ENCODE measurements at places on chromosomes 1 and 21.

DNA sequence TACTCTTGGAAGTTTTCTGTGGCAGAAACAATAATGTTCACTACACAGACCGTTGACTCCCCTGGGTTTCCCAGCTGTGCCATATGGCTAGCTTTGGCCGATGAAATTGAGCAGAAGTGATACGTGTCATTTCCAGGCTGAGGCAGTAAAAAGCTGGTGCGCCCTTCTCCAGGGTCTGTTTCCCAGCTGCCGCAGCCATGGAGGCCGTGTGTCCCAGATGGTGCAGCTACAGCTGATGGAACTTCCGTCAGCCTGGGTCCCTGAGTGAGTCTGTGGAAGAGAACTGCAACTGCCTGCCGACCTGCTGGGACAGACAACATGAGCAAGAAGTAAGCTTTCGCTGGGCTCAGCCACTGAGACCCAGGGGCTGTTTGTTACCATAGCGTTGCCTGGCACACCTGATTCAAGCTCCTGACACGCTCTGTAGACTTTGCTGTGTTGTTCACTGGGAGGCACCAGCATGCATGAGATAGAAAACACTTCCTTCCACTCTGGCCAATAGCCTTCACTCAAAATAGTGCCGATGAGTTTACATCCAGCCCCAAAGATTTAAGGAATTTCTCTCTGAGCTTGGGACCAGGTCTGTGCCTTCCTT is 116.3 kb upstream of the SLC25A33 start:
- DNase-seq: no peak

DNA sequence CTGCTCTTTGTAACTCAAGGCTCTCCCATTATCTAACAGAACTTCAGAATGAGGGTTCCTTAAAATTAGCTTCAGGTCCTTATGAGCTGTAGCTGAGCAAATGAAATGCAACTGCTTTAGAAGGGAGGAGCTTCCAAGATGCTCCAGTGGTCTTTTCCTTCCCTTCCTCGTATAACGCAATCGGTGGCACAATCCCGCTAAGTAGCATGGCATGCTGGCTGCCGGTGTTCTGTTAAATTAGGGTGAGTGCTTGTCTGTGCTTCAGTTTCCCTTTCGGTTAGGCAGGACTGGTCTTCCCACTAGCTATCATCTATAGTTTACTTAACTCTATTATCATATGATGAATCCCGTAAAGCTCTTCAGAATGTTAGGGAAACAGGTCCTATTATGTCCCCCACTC is 917 bp downstream of the KIAA0040 start:
- DNase-seq: no peak

GRCh38 chr1:23593556-23594148 is 34.4 kb upstream of the ID3 start:
- no peak for DNase-seq

DNA sequence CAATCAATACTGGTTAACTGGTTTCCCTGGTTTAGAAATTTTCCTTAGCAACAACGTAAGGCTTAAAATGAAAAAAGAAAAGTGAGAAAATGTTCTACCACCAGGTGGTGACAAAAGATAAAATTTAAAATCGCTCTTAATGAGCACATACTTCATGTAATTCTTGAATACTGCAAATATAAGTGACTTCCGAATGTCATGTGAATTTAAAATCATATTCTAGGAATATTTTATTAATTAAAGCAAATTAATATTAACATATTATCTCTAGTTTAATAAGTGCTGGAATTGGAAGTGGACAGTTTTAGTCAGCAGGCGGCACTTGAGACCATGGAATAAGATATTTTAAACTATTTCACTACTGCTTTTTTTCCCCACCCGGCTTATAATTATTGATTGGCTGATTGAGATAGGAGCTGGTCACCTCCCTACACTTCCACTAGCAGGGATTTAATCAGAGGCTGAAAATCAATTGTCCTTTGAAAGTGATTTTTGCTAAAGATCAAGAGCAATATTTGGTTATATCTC is 5.0 kb upstream of the ADAMTS1 start:
- peak; percentile 73 for DNase-seq

DNA sequence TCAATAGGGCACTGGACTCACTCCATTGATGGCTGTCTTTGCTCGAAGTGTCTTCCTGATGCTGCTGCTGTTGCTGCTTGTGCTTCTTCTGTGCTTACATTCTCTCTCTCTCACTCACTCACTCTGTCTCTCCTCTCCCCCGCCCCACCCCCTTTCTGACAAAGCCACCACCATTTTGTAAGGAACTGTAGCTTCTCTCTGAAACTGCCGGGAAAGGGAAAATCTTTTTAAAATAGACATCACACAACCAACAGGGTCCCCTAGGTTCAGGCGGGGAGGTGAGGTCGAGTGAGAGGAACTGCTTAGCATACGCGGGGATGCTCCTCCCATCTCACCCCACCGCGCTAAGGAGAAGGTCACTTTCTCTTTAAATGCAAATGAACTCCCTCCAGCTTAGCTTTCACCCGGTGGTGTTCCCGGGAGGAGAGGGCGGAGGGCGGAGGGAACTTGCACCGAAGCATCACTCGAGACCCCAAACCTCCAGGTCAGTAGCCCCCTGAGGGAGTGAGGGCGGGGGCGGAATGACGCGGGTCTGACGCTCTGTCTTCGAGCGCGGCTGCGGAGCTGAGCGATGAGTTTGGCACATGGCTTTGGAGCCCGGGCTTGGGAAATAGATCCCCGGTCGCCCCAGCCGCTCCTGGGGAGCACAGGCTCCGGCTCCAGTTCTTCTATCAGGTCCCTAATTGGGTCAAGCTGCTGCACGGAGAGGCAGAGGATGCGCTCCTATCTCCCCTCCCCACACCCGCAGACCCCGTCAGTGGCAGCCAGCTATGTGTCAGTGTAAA is at the start of gene CCDC28B:
TSS of gene CCDC28B (plus strand) at position 370 of the 785 bp plus-strand sequence. CDS start 1,341 bp downstream, outside the sequence.
- peak; percentile 70 for DNase-seq

DNA sequence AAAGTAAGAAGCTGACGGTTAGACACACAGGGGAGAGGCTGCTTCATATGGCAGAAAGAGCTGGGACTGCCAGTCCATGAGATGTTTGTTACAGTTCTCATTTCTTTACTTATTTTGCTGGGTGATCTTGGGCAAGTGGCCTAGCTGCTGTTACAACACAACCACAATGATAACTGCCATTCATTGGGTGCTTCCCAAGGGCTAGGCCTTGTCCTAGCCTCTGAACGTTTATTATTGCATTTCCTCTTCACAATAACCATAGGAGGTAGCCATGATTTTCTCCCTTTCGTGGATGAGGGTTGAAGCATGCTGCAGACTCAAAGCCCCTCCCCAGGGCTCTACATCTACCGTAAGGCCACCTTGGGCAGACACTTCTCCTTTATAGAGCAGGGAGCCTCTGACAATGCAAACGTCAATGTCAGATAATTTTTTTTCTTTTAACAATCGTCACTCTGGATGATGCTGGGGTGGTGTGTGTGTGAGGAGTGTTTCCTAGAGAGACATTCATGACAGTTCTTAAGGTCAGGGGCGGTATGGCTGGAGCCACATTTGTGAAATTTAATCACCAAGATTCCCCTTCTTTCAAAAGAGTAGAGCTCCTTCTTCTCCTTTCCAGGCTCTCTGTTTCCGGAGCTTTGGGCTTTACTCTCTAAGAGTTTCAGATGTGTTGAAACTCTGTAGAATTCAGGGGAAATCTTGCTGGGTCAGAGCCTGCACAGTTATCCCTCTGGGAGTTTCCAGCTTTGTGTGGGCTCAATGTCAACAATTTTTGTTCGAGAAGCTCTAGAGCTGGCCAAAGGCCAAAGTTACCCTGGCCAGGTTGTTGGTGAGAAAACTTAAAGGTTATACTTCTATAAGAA is 138.5 kb upstream of the SGIP1 start:
- DNase-seq: no peak

DNA sequence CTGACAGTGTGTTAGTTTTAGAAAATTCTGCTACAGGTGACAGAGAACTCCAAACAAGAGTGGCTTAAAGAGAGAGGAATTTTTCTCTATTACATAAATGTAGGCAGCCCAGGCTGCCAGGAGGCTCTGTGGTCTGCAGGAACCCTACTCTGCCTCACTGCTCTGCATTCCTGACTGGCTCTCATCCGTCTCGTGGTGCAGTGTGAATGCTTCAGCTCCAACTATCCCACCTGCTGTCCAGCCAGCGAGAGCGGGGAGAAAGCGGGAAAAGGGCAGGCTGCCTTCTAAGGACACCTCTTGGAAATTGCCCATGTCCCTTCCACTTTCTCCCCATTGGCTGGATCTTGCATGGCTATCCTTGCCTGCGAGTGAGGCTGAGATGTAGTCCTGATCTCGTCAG is 131.3 kb downstream of the PEX14 start:
- no peak for DNase-seq

GRCh38 chr1:82398357-82398756 is 597.6 kb downstream of the ADGRL2 start:
- DNase-seq: no peak

DNA sequence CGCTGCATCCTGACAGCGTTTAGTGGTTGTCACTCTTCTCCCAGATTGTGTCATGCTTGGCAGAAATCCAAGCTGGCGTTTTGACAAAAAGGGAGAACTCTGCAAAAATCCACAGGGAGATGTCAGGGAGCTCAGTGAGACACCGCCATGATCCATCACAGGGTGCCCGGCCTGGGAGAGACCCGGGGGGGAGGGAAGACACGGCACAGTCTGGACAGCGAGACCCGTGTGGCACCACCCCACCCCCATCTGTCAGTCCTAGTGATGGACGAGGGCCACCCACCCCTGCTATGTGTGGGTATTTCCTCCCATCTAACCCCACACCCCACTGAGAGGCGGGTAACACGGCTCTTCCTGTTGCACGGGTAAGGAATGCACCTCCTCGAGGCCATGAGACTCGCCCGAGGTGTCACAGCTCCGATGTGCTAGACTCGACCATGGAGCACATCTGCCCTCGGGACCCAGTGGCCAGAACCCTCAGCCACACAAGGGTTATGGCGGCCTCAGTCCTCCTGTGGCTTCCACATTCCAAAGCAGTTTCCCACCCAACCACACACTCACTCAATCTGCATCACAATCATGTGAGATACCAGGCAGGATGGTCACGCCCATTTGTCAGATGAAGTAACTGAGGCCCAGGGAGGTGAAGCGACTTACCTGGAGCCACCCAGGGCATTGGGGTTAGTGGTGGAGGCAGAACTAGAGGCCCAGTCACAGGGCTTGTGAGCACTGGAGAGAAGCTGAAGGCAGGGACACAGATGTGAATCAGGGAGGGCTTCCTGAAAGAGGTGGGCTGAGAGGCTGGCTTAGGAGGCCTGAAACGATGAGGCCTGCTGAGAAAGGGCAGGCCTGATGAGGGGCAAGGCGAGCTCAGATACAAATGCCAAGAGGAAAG is 688.5 kb downstream of the MATN1 start:
- DNase-seq: peak; percentile 12

DNA sequence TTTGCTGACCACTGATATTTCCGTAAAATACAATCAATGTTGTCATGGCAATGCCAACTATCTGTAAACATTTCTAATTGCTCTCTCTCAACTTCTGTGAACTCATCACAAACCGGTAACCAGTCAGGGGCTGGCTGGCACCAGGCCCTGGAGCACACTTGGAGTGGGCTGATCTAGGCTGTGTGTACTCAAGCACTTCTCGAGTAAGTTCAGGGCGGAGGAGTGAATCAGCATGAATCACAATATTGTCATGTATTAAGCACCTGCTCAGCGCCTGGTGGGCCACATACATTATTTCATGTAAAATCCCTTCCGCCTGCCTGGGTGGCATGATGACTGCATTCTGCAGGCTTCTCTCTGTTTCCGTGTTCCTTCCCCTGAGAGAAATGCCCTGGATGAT is 212.4 kb downstream of the FOXD2 start:
- no peak for DNase-seq

GRCh38 chr1:55055951-55056631 is 16.7 kb downstream of the PCSK9 start:
- no peak for DNase-seq

GRCh38 chr1:222546091-222546490 is 1.8 kb downstream of the HHIPL2 start:
- DNase-seq: no peak

GRCh38 chr1:96710708-96711477 is 10.7 kb upstream of the PTBP2 start:
- DNase-seq: no peak

GRCh38 chr1:234997896-234998741 is 130.5 kb downstream of the TOMM20 start:
- peak; percentile 29 for DNase-seq

GRCh38 chr1:54356680-54357147 is 49.5 kb downstream of the SSBP3 start:
- DNase-seq: no peak
